ENCODE measurements at places on chromosomes 2 and 18.

DNA sequence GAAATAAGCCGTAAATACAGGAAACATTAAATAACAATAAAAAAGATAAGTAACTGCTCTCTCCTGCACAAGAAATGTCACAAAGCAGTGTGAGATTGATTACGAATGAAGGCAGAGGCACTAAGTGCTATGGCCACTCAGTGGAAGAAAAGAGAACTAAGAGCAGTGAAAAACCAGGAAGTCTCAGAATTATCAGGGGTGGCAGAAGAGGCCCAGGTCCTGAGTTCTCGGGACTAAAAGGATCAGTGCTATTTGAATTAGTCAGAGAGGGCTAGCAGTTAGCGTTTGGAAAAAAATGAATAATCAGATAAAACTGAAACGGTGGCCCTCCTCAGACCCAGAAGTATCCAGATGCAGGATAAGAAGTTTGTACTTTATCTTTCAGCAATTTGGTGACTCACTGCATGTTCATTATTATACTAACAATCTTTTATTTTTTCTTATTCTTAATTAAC lies 367.1 kb downstream of the ZEB2 start:
- DNase-seq, result peak; percentile 29

DNA sequence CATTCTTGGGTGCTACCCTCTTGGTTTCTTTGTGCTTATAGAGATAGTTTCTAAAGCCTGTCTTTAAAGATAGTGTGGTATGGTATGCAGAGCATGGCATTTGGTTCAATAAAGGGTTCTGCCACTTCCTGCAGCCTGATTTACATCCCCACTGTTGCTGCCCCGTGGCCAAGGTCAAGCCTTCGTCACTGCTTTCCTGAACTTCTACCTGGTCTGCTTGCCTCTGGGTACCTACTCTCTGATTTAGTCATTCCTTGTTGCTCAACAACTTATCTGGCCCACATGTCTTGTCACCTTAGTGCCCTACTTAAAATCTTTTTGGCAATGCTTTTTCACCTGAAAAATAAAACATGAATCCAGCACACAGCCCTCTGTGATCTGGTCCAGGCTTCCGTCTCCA lies 352.9 kb downstream of the LPIN1 start:
- no peak for DNase-seq

DNA sequence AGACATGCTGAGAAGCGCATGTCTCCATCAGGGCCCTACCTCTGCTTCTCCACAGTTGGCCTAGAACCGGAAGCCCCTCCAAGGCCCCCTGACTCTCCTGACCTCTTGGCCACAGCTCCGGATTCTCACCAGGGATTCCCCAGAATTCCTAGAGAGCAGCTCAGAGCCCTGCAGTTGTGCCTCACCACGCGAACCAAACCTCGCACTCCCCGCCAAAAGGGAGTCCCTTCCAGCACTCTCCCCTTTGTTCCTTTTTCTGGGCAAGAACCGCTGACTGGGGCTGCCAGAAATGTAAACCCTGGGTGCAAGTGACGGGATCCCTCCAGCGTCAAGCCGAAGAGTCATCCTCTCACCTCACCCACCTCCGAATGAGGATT lies 36.7 kb downstream of the AFF3 start:
- DNase-seq, result peak; percentile 16

GRCh38 chr18:8990276-8991031 lies 112.0 kb upstream of the NDUFV2 start:
- no peak for DNase-seq

GRCh38 chr18:12377556-12378197 lies 650 bp upstream of the AFG3L2 start:
- no peak for DNase-seq

GRCh38 chr2:99448556-99448955 lies 41.3 kb downstream of the REV1 start:
- no peak for DNase-seq

GRCh38 chr2:218860950-218861381 lies 1.4 kb downstream of the WNT6 start:
- no peak for DNase-seq

DNA sequence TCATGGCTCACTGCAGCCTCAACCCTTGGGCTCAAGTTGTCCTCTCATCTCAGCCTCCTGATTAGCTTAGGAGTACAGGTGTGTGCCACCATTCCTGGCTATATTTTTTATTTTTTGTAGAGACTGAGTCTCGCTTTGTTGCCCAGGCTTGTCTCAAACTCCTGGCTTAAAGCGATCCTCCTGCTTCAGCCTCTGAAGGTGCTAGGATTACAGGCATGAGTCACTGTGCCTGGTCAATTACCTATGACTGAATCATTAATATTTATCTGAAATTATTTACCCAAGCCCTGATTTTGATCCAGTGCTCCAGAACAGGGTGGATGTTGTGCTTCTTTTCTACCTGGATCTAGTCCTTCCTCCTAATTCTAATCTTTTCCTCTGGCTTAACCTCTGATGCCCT lies 87.8 kb downstream of the MAP2 start:
- DNase-seq, result no peak

DNA sequence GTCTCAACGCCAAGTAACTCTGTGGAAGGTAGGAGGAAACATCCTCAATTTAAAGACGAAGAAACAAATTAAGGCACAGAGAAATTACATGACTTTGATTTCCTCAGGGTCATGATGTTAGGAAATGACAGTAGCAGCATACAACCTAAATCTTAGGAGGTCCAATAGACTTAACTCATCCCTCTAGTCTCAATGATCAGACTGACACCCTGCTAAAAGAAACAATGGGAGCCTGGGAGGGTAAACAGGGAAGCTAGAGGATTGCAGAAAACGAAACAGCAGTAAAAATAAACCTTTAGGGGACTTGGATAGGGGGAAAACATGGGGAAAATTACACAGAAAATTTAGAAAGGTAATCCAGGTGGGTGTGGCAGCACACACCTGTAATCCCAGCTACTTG lies 56.0 kb downstream of the ROCK2 start:
- no peak for DNase-seq
